ENCODE measurements at places on chromosomes 13 and 19.

GRCh38 chr19:19338082-19338481 lies 17.5 kb downstream of the MAU2 start:
- H3K36me3 ChIP-seq, result peaks cover 80% of the 10 kb centered on the region
- H3K27ac ChIP-seq, result no peak overlapping the region
- no peak for DNase-seq
- no peak overlapping the region for H3K4me3 ChIP-seq
- no peaks in the 10 kb centered on the region for H3K4me1 ChIP-seq

DNA sequence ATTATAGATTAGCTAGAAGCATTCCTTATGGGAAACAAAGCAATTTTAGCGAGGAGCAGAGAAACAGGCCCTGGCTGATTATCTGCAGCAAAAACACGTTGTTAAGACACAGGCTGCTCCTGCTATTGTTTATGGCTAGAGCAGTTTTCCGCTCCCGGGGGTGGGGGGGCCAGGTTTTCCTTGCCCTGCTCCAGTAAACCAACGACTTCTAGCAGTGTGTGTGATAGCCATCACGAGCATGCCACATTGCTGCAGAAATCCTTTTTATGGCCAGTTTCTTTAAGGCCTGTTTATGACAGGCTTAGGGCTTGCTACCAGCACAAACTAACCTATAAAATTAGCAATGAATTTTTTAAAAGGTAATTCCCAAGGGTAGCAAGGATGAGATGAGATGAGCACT lies 18.4 kb upstream of the IL17D start:
- no peak overlapping the region for H3K4me3 ChIP-seq
- no peaks in the 10 kb centered on the region for H3K4me1 ChIP-seq
- no peak for DNase-seq
- no peaks in the 10 kb centered on the region for H3K27me3 ChIP-seq

GRCh38 chr13:49627831-49628652 lies at the start of gene ARL11:
Gene ARL11, plus strand, starts transcription at chr13:49628507. Its CDS starts 1,941 bp downstream, at chr13:49630448.
- peaks cover 1% of the 10 kb centered on the region for H3K36me3 ChIP-seq
- DNase-seq, result peak; percentile 71
- no peaks in the 10 kb centered on the region for H3K27me3 ChIP-seq

DNA sequence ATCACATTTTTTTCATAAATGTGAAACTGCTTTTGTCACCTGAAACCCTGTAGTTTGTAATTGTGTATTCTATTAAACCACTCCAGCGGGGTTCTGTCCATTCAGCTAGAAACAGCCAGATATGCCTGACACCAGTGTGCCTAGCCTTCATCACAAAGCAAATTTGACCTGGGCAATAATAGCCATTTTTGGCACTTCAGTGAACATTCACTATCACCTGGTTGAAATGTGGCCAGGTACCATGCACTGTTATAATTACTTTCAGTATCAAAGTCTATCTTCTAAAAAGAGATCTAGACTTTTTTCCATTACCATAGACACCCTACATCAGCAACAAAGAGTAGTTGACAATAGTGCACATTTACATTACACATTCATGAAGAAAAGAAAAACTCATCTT lies 64.5 kb downstream of the ZNF257 start:
- DNase-seq, result no peak
- no peaks in the 10 kb centered on the region for H3K27me3 ChIP-seq
- H3K4me1 ChIP-seq, result no peaks in the 10 kb centered on the region
- H3K27ac ChIP-seq, result no peak overlapping the region

- no peak for DNase-seq
- H3K4me3 ChIP-seq, result no peak overlapping the region
- H3K4me1 ChIP-seq, result peaks cover 25% of the 10 kb centered on the region
- no peak overlapping the region for H3K27ac ChIP-seq
Measured at GRCh38 chr19:39148939-39149529, 23.4 kb downstream of the PAK4 start.

- no peak overlapping the region for H3K4me3 ChIP-seq
- H3K36me3 ChIP-seq, result no peaks in the 10 kb centered on the region
- DNase-seq, result no peak
- no peaks in the 10 kb centered on the region for H3K27me3 ChIP-seq
- H3K4me1 ChIP-seq, result no peaks in the 10 kb centered on the region
- H3K27ac ChIP-seq, result no peak overlapping the region
Measured at GRCh38 chr13:69283301-69283700, 824.3 kb upstream of the ATXN8OS start.

GRCh38 chr13:25095851-25096453 lies at the start of gene PABPC3:
Gene PABPC3, plus strand, starts transcription at chr13:25096136. Its CDS starts 63 bp downstream, at chr13:25096199.
- peaks cover 52% of the 10 kb centered on the region for H3K27me3 ChIP-seq
- peaks cover 3% of the 10 kb centered on the region for H3K4me1 ChIP-seq
- DNase-seq, result peak; percentile 33
- H3K4me3 ChIP-seq, result peak within 1 kb of the TSS; percentile 64
- H3K36me3 ChIP-seq, result no peaks in the 10 kb centered on the region

Data from activated T-cell treated with anti-CD3 and anti-CD28 coated beads, Interleukin-2, amount 50 U/mL, for 24 hours (primary cell).